ENCODE measurements at places on chromosomes 4 and X. TPM values are rescaled to one million over a fixed set of nuclear protein-coding genes. Genes with fewer than 3 reads are reported as not detected.

CYTL1 gene
- not detected for polyA plus RNA-seq

SMAD1 gene
- polyA plus RNA-seq: 10.5 TPM

MAGEB16 gene
- not detected for polyA plus RNA-seq

SLITRK2 gene
- not detected for polyA plus RNA-seq

DCAF8L2 gene
- polyA plus RNA-seq: not detected

PPP1R2C gene
- polyA plus RNA-seq: not detected

TMEM184C gene
- polyA plus RNA-seq: 12.6 TPM

HSD17B10 gene
- polyA plus RNA-seq: 233 TPM

DMRTC1 gene
- not detected for polyA plus RNA-seq

FAM193A gene
- polyA plus RNA-seq: 4.3 TPM

F9 gene
- 127 TPM for polyA plus RNA-seq

AFM gene
- 96.3 TPM for polyA plus RNA-seq

CTPS2 gene
- 3.0 TPM for polyA plus RNA-seq

S100G gene
- polyA plus RNA-seq: not detected

GLRA2 gene
- not detected for polyA plus RNA-seq

Measured in liver (tissue), 10 donors.